ENCODE measurements at places on chromosomes 4 and X.

GRCh38 chr4:67573193-67573592 lies 14.7 kb downstream of the STAP1 start:
- DNase-seq: no peak

DNA sequence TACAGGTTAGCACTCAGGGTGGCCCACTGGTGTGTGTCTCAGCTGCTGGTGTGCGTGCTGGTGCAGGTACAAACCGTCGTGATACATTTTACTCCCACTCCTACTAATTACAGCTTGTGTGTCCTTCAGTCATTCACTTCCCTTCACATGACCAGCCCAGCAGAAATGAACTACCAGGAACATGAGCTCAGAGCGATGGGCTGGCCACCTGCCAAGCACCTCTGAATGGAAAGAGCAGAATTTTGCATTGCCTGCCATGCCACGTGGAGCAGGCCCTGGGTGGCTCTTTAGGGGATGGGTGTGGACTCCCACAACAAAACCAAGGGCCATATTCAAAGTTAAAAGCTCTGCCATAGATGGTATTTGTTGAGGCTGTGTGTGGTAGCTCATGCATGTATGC lies 58.9 kb upstream of the PGM2 start:
- DNase-seq: no peak

GRCh38 chrX:120402369-120402768 lies 40.5 kb downstream of the ATP1B4 start:
- no peak for DNase-seq

GRCh38 chr4:174742561-174742960 lies 86.5 kb downstream of the GLRA3 start:
- DNase-seq: no peak

GRCh38 chr4:13698296-13698695 lies 70.8 kb upstream of the BOD1L1 start:
- DNase-seq: no peak

DNA sequence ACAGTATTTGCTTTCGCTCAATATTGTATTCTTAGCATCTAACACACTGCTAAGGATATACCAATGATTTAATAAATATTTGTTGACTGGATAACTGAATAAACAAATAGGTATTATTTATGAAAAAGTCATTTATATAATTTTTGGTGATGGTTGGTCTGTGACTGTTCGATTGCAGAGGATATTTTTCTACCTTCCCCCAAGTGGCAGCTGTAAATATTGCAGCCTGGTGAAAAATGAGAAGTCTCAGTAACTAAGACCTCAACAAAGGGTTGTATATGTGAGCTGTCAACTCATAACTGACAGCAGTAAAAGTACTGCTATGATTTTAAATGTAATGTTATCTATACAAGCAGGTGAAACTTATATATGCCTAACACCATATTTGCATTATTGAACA lies 36.0 kb downstream of the HTR2C start:
- no peak for DNase-seq

- DNase-seq: no peak
Observed at GRCh38 chr4:102945066-102945465, 74.4 kb downstream of the SLC9B1 start.

GRCh38 chrX:13647709-13648212 lies 5.2 kb upstream of the TCEANC start:
- DNase-seq: no peak

- no peak for DNase-seq
Observed at GRCh38 chr4:81256059-81256970, 41.3 kb upstream of the PRKG2 start.

DNA sequence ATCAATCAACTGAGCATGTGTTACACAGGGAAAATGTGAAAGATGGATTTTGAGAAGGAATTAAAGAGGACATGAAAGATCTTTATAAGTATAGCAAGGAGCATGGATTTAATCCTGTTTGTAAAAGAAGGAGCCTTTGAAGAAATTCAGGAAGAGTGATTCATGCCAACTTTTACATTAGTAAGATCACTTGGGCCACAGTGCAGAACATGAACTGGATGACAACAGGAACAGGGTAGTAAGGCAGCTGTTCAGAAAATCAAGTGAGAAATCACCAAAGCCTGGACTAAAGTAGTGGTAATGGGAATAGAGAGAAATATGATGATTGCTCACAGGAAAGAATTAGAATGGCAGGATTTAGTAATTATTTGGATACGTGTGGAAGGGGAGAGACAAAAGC lies 265.7 kb upstream of the PCDH7 start:
- no peak for DNase-seq

- DNase-seq: no peak
Observed at GRCh38 chrX:50495616-50496015, 25.0 kb upstream of the DGKK start.

- no peak for DNase-seq
Observed at GRCh38 chr4:138455097-138455496, 212.9 kb upstream of the SLC7A11 start.

DNA sequence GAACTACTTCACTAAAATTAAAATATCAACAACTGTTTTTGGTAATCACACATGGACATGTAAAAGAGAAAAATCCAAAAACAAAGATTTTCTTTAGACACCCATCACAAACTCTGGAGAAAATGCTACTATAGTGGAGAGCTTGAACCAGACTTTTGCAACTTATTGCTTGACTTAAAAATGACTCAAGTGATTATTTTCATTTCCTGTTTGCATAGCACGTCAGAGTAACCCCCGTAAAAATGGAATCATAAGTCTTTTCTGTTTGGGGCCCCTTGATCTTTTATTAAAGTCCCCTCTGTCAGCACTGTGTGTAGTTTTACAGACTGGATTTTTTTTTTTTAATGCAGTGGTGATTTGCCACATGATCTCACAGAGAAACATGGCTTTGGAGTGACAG lies 79.5 kb downstream of the PRKG2 start:
- DNase-seq: no peak

- no peak for DNase-seq
Observed at GRCh38 chr4:137950286-137950685, 291.9 kb downstream of the SLC7A11 start.

- DNase-seq: no peak
Observed at GRCh38 chr4:87105101-87105845, 115.1 kb downstream of the KLHL8 start.

DNA sequence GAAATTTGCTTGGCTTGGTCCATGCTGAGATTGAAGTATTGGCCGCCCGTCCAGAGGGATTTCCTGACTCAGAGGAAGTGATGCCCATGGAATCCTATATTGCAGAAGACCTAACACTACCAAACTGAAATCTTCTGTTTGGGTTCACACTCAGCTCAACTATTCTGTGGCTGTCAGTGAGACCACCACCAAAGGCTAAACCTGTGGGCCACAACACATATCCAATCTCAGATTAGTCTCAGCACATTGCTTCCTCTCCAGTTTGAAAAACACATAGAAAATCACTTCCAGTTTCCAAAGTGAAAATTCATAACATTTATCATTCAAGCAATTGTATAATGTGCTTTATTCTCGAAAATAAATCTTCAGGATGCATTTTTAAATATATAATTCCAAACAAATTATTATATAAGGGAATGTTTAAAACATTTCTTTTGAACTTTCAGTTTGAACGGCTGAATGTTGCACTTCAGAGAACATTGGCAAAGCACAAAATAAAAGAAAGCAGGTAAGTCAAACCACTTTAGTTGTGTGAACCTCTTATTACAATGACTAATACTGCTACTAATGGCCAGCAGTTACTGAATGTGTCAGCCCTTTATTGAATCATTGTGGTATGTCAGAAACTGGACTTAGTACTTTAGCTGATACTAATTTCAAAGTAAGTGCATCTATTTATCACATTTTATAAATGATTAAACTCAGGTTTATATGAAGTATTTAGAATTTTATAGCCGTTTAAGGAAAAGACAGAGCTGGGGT lies 37.0 kb downstream of the GUCY1A1 start:
- DNase-seq: no peak
